ENCODE measurements at places on chromosomes 2 and 18. TPM values are rescaled to one million over a fixed set of nuclear protein-coding genes. Genes with fewer than 3 reads are reported as not detected.

The MMADHC gene
- total RNA-seq: 112 TPM

GRCh38 chr2:11762799-11763461 is 16.5 kb downstream of the LPIN1 start:
- H3K36me3 ChIP-seq: peaks cover 33% of the 10 kb centered on the region
- no peak overlapping the region for H3K27ac ChIP-seq
- no peak overlapping the region for H3K4me3 ChIP-seq
- no peaks in the 10 kb centered on the region for H3K27me3 ChIP-seq

- no peak overlapping the region for H3K4me3 ChIP-seq
- no peak for DNase-seq
- H3K27me3 ChIP-seq: no peaks in the 10 kb centered on the region
- H3K4me1 ChIP-seq: no peaks in the 10 kb centered on the region
- no peaks in the 10 kb centered on the region for H3K36me3 ChIP-seq
Observed at GRCh38 chr2:158273791-158274190, 172.1 kb downstream of the UPP2 start.

The FAM237A gene
- not detected for total RNA-seq

DNA sequence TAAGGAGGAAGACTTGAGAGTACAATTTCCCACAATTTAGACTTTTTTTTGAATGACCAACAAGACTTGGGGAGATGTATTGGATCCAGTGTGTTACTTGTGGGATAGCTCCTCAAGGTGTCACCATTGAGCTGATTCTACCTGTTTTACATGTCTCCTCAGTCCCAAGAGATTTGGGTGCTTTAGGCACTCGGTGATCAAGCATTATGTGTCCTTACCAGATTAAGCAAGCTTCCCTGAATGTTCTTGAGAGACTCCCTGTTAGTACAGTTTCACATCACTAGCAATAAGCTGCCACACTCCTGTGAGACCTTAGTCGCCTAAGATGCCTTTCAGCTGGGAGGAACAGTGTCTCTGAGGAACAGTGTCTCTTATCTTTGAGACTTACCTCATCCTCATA is 384.3 kb upstream of the SYT4 start:
- peak; percentile 83 for DNase-seq
- peaks cover 6% of the 10 kb centered on the region for H3K4me1 ChIP-seq
- H3K4me3 ChIP-seq: no peak overlapping the region
